Memory B cell (primary cell): ENCODE measurements at places on chromosomes 16 and 17.

GRCh38 chr17:9218911-9219310, 197.6 kb downstream of the NTN1 start:
- H3K27ac ChIP-seq = no peak overlapping the region
- H3K36me3 ChIP-seq = peaks cover 3% of the 10 kb centered on the region
- H3K27me3 ChIP-seq = peaks cover 5% of the 10 kb centered on the region
- no peak for DNase-seq
- H3K4me3 ChIP-seq = no peak overlapping the region

DNA sequence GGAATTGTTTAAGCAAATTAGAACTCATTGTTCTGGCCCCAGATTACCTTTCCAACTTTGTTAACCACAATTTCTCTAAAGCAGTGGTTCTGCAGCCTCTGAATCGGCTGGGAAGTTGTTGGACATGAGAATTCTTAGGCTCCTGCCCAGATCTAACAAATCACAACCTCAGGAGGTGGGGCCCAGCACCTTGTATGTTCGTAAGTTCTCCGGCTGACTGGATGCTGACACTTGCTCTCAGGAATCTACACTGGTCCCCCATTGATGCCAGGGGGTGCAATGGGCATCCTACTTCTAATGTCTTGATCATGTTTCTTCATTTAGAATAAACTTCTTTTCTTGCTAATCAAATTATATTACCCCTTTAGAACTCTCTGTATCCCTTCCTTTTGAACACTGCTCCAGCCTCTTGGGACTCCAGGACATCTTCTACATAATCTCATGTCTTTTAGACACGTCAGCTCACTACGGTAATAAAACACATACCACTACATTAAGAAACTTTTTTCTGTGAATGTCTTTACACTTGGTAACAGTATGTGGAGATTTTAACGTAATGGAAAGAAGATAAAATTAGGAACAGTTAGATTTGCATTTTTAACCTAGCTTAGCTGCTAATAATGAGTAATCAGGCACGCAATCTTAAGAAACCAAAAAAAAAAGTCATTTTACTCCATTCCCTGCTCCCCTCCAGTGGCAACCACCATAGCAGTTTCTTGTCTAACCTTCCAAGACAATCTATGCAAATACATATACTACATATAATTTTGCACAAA, 143.2 kb downstream of the ITFG1 start:
- H3K27me3 ChIP-seq = no peaks in the 10 kb centered on the region
- H3K27ac ChIP-seq = no peak overlapping the region
- no peak for DNase-seq
- peaks cover 3% of the 10 kb centered on the region for H3K36me3 ChIP-seq
- H3K4me3 ChIP-seq = no peak overlapping the region

- no peak overlapping the region for H3K27ac ChIP-seq
- no peaks in the 10 kb centered on the region for H3K36me3 ChIP-seq
- H3K27me3 ChIP-seq = no peaks in the 10 kb centered on the region
- H3K4me3 ChIP-seq = no peak overlapping the region
Measured at GRCh38 chr16:7644811-7645210, 312.2 kb downstream of the RBFOX1 start.

DNA sequence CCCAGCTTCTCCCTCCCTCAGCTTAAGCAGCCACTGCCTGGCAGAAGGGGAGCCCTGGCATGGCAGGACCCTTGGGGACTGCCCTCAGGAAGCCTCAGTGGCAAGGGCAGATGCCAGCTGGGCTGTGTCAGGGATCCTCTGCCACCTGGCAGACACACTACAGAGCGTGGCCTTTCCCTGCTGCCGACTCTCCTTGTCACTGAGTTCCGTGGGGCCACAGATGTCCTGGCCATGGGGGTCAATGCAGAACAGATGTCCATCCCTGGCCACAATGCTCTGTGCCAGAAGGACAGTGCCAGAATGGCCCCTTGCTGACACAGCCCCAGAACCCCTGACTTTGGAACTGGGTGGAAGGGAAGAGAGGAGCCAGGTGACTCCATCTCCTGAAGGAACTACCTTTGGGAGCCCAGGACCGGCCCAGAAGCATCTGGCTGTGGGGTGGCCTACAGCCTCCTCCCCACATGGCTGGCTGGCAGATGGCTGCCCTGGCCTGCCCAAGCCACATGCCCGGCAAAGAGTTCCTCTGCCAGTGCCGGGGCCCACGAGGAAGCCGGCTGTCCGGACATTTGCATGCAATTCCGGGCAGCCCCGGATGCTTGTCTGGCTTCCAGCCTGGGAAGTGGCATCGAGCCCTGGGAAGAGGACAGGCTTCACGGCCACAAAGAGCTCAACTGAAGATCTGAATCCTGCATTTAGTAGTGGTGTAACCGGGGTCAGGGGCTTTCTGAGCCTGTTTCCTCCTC, 24.1 kb downstream of the NPTX1 start:
- peaks cover 9% of the 10 kb centered on the region for H3K4me1 ChIP-seq
- no peaks in the 10 kb centered on the region for H3K36me3 ChIP-seq
- no peak overlapping the region for H3K27ac ChIP-seq
- H3K27me3 ChIP-seq = peaks cover 4% of the 10 kb centered on the region
- DNase-seq = no peak
- H3K4me3 ChIP-seq = no peak overlapping the region

DNA sequence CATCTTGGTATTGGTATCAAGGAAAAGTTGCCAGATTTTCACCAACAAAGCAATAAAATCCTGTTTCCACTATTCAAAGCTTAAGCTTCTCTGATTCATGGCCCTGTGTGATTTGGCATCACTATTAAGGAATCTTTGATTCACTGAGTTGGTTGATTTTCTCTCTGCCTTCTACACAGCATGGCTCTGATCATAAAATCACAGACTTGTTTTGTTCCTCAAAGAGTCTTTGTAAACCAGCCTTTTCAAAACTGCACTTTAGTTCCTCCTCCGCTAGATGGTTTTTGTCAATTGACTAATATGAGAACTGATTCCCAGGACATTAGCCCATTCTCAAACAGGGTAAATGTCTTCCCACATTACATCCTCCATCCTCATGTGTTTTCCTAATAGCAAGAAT, 197.6 kb downstream of the DNAH9 start:
- peaks cover 4% of the 10 kb centered on the region for H3K27me3 ChIP-seq
- no peak for DNase-seq
- H3K4me1 ChIP-seq = no peaks in the 10 kb centered on the region
- no peak overlapping the region for H3K4me3 ChIP-seq
- no peaks in the 10 kb centered on the region for H3K36me3 ChIP-seq

DNA sequence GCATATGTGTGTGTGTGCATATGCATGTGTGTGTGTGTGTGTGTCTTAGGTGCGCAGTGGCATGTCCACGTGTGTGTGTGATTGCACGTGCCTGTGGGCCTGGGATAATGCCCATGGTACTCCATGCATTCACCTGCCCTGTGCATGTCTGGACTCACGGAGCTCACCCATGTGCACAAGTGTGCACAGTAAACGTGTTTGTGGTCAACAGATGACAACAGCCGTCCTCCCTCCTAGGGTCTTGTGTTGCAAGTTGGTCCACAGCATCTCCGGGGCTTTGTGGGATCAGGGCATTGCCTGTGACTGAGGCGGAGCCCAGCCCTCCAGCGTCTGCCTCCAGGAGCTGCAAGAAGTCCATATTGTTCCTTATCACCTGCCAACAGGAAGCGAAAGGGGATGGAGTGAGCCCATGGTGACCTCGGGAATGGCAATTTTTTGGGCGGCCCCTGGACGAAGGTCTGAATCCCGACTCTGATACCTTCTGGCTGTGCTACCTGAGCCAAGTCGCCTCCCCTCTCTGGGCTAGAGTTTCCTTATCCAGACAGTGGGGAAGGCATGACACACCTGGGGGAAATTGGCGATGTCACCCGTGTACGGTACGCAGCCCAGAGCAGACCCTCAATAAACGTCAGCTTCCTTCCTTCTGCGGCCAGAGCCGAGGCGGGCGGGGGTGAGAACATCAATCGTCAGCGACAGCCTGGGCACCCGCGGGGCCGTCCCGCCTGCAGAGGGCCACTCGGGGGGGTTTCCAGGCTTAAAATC, 47.6 kb downstream of the IL21R start:
- H3K4me3 ChIP-seq = peak overlapping the region; percentile 76
- peak; percentile 80 for DNase-seq
- peak overlapping the region; percentile 91 for H3K27ac ChIP-seq
- peaks cover 5% of the 10 kb centered on the region for H3K36me3 ChIP-seq
- H3K27me3 ChIP-seq = peaks cover 15% of the 10 kb centered on the region

DNA sequence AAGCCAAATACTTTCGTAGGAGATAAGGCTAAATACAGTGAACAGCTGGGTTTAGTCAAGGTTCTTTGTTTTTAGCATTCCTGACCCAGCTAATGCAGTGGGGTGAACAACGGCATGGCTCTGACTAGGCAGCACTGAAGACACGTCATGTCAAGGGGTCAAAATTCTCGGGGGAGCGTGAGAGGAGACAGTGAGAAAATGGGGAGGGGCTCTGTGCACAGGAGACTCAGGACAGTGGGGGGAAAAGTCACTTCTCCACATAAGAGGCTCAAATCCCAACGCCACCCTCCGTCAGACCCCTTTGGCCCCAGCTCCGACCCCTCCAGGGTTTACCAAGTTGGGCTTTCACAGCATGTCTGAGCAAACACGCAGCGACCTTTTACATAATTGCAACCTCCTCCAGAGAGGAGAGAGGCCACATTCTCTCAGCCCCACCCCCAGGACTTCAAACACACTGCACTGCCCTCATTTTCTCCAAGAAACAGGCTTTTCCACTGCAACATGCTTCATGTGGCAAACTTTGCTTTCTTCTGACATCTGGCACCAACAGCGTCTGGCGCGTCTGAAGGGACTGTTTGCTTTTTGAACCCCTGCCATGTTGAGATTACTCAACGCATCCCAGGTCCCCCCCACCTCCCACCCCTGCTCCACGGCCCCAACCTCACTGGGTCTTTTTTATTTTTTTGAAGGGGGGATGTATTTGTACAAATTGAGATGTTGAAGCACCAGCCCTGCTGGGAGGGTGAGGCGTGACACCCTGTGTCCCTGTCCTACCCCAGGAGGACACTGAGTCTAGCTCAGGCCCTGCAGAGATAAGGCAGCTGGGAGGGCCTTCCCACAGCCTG, 30.0 kb downstream of the AXIN2 start:
- H3K27ac ChIP-seq = no peak overlapping the region
- DNase-seq = no peak
- no peaks in the 10 kb centered on the region for H3K36me3 ChIP-seq

- no peak overlapping the region for H3K27ac ChIP-seq
- H3K4me3 ChIP-seq = no peak overlapping the region
- no peak for DNase-seq
Measured at GRCh38 chr17:69609473-69610305, 195.2 kb downstream of the MAP2K6 start.
